H9 (cell line): ENCODE measurements at places on chromosomes 5 and 9.

GRCh38 chr5:99010294-99010693, 81.5 kb upstream of the CHD1 start:
- H3K27ac ChIP-seq: no peak overlapping the region
- no peaks in the 10 kb centered on the region for H3K27me3 ChIP-seq
- no peaks in the 10 kb centered on the region for H3K4me1 ChIP-seq
- DNase-seq: peak; percentile 79

DNA sequence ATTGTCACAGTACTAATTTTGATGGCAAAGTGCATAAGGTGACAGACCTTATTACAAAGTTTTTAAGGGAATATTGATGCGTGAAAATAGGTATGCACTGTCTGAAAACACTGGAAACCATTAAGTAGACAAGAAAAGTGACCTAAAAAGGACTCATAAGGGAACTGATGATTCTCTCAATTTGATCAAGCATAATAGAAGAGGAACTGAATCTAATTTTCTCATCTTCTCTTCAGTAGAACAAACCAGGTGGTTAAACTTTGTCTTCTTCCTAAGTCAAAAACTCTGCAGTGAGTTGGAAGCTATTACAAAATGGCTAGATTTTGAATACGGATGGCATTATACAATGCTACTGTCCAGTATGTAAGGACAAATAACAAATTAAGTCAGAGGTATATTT, 53.4 kb downstream of the RNF145 start:
- no peaks in the 10 kb centered on the region for H3K27me3 ChIP-seq
- H3K4me3 ChIP-seq: no peak overlapping the region
- no peak for DNase-seq
- no peak overlapping the region for H3K27ac ChIP-seq
- peaks cover 9% of the 10 kb centered on the region for H3K36me3 ChIP-seq
- no peaks in the 10 kb centered on the region for H3K4me1 ChIP-seq

DNA sequence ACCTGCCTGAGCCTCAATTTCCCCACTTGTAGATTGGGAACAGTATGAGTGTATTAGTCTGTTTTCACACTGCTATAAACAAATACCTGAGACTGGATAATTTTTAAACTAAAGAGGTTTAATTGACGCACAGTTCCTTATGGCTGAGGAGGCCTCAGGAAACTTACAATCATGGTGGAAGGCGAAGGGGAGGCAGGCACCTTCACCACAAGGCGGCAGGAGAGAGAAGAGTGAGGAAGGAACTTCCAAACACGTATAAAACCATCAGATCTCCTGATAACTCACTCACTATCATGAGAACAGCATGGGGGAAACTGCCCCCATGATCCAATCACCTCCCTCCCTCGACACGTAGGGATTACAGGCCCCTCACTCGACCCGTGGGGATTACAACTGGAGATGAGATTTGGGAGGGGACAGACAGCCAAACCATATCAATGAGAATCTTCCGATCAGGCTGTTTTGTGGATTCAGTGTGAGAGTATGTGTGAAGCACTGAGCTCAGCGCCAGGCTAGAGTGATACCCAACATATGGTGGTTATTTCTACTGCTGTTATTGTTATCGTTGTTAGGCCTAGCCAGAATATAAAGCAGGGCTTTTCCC, 14.6 kb upstream of the LMX1B start:
- peak; percentile 59 for DNase-seq
- no peaks in the 10 kb centered on the region; the same call in 1 of the 2 replicates for H3K27me3 ChIP-seq
- H3K4me3 ChIP-seq: no peak overlapping the region
- no peak overlapping the region for H3K27ac ChIP-seq
- H3K36me3 ChIP-seq: no peaks in the 10 kb centered on the region

DNA sequence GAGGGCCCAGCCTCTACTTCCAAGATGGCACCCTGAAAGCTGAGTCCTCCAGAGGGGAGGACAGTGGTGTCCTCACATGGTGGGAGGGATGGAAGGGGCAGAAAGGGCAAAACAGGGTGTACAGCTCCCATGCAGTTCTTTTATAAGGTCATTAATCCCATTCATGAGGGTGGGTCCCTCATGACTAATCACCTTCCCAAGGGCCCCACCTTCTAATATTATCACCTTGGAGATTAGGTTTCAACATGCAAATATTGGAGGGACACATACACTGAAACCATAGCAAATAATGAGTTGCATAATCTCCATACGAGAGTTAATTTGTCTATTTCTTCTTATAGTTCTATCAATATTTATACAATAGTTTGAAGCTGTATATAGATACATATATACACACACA, 5.8 kb upstream of the ZBTB43 start:
- no peak overlapping the region for H3K27ac ChIP-seq
- no peaks in the 10 kb centered on the region for H3K27me3 ChIP-seq
- H3K4me1 ChIP-seq: no peaks in the 10 kb centered on the region
- H3K36me3 ChIP-seq: no peaks in the 10 kb centered on the region
- no peak for DNase-seq

- H3K27ac ChIP-seq: no peak overlapping the region
- H3K36me3 ChIP-seq: peaks cover 27% of the 10 kb centered on the region
Measured at GRCh38 chr5:668283-668995, 24.7 kb downstream of the TPPP start.

DNA sequence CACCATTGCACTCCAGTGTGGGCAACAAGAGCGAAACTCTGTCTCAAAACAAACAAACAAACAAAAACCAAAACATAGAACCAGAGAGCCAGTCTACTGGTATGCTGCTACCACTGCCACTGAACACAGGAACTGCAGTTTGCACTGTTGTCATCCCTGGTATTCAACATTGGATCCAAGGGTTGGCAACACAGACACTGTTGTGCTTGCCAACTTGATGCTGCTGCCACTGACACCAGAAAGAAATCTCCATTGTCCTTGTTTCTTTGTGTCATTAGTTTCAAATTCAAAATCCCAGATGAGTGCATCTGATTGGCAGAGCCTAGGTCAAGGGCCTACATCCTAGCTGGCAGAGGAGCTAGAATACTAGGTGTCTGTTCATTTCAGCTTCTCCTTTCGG, 16.2 kb downstream of the HINT1 start:
- DNase-seq: no peak
- H3K4me1 ChIP-seq: no peaks in the 10 kb centered on the region; the same call in 1 of the 2 replicates
- H3K4me3 ChIP-seq: no peak overlapping the region
- no peak overlapping the region for H3K27ac ChIP-seq
- H3K36me3 ChIP-seq: peaks cover 1% of the 10 kb centered on the region; the same call in 1 of the 2 replicates
- H3K27me3 ChIP-seq: no peaks in the 10 kb centered on the region

DNA sequence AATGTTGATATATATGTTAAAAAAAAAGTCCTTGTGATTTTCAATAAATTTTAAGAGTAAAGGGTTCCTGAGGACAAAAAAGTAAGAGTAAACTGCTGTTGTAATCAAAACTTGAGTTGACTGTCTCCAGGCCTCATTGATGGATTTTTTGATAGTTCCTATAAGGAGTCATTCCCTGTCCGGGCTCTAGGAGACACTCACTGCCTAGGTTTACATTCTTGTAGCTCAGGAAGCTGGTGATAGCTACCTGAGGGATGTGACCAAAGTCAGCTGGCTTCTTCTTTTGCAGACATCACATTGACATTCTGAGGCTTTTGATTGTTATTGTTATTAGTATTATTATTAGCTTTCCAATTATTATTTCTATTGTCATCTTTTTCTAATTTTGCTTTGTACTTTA, 116.5 kb upstream of the FBXL7 start:
- DNase-seq: no peak
- H3K27ac ChIP-seq: no peak overlapping the region
- H3K27me3 ChIP-seq: no peaks in the 10 kb centered on the region
- no peaks in the 10 kb centered on the region for H3K4me1 ChIP-seq
- no peak overlapping the region for H3K4me3 ChIP-seq
- H3K36me3 ChIP-seq: no peaks in the 10 kb centered on the region
